Amniotic stem cell (primary cell): ENCODE measurements at places on chromosomes 2 and 18.

DNA sequence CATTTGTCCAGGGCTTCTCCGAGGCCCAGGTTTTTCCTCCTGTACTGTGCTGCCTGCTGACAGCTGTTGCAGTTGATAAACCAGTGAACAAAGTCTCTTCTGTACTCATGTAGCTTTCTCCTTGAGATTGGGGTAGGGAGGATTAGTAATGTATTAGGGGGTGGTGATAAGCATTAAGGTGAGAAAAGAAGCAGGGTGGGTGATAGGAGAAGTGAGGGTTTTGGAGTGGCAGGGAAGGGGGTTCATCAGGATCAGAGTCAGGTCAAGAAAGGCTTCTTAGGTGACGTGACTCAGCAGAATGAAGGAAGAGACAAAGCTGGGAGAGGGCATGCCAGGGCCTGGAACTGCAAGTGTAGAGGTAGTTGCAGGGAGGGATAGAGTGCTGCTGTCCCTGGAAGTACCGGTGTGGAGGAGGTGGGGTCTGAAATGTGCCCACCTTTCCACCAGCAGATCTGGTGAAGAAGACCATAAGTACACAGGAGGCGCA is 48.7 kb downstream of the PKP4 start:
- no peak for DNase-seq

DNA sequence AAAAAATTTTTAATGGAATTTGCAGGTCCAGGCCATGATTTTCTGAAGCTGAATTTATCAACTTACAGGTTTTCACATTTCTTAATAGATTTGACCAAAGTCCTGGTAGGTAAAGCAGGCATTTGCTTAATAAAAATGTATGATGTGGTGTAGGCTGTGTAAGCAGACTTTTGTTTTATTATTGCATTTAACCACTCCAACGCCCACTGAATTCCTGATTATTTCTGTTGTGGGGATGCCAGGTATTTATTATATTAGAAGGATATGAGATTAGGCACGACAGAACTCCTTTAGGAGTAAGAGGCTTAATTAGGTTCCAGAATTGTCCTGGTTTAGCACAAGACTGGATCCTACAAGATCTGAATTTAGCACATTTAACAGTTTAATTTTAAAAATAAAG is 111.1 kb downstream of the ADCYAP1 start:
- DNase-seq, result no peak

DNA sequence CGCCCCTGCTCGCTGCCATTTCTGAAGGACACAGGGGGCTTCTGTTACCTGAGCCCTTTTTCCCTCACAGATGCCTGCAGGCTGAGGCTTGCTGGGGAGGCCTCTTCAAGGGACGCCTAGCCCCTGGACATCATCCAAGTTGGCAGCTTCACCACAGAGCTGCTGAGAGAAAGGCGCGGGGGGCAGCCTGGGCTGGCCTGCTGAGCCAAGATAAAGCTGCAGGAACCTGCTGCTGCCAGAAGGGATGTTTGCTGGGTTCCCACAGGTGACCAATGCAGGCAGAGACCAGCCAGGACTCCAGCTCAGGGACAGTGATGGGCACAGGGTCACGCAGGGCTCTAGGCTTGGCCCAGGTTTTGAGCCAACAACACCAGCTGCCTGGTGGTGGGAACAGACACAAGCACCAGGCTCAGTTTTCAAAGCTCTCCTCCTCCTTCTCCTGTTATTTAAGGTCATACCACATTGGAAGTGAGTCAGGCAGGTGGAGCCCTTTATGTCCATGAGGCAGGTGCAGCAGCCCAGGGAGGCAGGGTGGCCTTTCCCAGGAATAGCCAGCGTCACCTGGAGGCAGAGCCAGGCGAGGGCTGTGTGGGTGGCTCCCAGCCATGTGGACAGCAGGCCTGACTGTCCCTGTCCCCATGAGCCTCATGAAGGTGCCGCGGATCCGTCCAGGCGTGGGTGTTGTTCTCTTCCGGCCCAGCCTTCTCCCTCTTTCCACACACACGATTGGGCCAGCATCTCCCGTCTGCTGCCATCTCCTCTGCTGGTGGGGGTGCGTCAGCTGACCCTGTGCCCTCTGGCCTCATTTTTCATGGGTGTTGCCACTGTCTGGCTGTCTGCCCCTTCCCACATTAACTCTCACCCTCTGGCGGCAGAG is 515.5 kb upstream of the MYT1L start:
- no peak for DNase-seq

- no peak for DNase-seq
Measured at GRCh38 chr2:239152239-239152915, 248.4 kb downstream of the HDAC4 start.

GRCh38 chr2:230601510-230601909 is 111.1 kb upstream of the CAB39 start:
- no peak for DNase-seq

DNA sequence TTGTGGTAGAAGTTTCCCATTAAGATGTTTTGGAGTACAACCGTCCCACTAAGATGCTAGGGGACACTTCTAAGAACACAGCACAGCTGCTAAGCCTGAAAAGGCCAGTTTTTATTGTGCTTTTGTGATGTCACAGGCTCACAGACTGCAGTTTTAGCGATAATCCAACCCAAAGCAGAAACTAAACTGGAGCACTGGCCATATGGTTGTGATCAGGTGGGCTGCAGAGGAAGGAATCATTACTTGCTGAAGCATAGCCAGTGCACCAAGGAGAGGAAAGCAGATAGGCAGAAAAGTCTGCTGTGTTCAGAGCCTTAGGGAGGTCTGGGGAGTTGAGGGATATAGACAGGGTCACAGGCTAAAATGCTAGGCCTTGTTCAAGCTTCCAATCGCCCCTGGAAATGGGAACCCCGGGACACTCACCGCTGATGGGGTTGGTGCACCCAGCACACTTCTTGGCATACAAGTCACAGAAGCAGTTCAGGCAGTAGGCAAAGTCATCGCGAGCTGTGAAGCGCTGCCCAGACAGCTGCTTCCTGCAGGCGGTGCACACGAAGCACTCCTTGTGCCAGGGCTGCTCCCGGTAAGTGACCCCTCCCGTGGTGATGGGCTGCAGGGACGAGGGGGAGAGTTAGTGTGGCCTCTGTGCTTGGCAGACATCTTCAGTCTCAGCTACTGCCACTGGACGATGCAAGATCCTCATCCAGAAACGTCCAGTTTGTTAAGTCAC is 25.7 kb downstream of the C2orf49 start:
- DNase-seq, result no peak

DNA sequence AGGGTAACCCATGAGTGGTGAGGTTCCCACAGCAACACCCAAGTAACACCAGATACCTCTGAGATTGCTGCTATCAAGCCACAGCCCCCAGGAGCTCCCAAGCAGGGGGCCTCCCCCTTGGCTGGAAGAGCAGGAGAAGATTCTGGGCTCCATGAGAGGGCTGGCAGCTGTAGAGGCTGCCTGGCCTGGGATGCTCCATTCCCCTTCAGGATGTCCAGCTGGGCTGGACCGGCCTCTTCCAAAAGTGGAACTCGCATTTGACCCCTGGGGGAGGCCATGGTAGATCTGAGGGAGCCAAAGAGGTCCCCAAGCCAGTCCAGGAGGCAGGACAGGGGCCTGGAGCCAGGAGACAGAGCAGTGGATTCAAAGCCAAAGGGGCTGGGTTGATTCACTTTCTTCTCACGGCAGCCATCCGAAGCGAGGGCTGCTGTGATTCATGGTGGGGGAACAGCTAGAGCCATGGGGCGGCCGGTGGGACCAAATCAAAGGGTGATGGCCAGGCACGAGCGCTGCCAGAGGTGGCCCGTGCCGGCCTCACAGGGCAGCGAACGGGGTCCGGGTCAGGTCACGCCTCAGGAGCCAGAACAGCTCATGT is 95.3 kb upstream of the ID2 start:
- no peak for DNase-seq

DNA sequence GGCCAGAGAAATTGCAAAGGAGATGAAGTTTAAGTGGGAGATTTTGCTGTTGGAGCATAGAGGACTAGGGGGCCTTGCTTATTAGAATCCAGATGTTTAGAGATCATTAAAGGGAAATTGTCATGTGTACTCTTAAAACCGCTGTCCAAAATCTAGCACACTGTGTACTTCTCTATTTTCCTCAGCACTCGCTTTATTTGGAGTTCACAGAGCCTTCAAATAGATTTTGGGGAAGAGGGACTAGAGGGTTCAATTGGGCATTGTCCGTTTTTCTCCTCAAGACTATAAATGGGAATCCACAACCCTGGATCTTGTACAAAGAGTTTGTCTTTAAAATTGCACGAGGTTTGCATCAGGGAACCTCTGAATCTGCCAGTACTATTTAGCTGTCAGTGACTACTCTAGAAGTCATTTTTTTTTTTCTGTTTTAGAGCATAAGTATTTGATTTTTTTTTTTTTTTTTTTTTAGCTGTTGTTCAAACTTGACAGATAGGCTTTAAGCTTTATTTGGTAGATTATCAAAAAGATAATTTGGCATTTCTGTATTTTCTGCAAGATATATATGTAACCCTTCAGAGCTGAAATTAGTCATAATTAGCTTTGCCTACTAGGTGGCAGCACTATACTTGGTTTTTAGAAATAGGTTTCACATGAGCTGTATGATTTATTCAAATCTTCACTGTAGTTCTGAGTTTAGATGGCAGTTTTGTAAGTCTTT is 14.2 kb downstream of the PMS1 start:
- DNase-seq, result peak; percentile 25

GRCh38 chr2:41936771-41937463 is 110.9 kb upstream of the PKDCC start:
- DNase-seq, result no peak

DNA sequence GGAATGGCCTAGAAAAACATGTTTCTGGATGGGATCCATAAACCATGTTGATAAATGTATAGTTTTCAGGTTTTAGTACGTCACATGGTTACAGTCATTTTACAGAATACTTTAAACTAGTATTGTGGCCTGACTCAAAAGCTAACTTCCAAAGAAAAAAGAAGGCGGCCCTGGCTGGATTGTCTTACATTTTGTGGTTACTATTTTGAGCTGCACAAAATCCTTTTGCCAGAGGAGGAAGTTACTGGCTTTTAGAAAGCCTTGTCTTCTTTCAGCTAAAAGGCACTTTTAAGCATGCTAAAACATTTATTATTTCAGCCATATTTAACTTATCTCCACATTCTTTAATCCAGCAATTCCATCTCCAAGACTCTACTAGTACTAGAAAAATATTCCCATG is 227.9 kb downstream of the CDH2 start:
- no peak for DNase-seq

GRCh38 chr18:7856733-7857132 is 289.6 kb downstream of the PTPRM start:
- no peak for DNase-seq

DNA sequence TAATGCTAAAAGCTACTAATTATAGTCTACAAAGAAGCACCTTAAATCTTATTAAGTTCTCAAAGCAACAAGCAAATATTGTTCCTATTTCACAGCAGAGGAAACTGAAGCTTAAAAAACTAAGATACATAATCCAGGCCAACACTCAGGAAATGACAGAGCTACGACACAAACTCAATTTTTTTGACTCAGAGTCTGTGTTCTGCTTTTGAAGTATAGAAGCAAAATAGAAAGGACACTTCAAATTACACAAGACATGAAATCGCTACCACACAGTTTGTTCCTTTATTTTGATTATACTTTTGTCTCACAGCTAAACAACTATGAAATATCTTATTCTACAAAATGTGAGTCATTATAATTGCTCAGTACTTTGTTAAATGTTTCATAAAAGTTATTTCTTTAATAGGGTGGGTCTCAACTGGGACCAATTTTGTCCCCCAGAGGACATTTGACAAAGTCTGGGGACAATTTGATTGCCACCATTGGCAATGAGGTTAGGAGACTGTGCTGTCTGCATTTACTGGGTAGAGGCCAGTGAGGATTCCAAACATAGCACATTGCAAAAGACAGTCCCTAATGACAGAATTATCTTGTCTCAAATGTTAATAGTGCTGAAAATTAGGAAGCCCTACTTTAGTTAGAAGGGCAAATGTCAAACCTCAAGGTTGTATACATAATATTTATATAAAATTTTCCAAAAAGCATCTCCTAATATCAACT is 101.5 kb upstream of the GRB14 start:
- no peak for DNase-seq

DNA sequence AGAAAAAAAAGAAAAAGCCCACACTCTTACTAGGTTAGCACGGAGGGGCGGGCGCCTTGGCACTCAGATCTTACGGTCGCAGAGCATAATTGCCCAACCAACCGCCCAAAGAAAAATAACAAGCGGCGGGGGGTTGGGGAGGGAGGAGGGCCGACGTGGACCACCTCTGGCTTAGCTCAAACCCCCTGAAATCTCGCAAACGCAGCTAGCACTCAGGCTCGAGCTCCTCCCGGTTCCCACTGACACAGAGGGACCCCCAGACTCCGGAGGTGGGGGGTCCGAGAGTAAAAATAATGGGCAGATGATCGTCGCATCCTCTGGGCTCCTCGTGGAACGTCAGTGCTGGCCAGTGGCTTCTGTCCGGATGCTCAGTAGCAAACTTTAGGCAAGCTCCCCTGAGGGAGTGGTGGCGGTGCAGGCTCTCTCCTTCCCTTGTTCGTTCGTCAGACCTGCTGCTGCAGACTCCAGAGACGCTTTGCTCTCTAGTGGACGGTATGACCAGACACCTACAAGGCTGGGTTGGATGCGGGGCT is 12.0 kb downstream of the CATIP start:
- DNase-seq, result no peak

- DNase-seq, result no peak
Measured at GRCh38 chr2:159200498-159200897, 86.0 kb downstream of the WDSUB1 start.

DNA sequence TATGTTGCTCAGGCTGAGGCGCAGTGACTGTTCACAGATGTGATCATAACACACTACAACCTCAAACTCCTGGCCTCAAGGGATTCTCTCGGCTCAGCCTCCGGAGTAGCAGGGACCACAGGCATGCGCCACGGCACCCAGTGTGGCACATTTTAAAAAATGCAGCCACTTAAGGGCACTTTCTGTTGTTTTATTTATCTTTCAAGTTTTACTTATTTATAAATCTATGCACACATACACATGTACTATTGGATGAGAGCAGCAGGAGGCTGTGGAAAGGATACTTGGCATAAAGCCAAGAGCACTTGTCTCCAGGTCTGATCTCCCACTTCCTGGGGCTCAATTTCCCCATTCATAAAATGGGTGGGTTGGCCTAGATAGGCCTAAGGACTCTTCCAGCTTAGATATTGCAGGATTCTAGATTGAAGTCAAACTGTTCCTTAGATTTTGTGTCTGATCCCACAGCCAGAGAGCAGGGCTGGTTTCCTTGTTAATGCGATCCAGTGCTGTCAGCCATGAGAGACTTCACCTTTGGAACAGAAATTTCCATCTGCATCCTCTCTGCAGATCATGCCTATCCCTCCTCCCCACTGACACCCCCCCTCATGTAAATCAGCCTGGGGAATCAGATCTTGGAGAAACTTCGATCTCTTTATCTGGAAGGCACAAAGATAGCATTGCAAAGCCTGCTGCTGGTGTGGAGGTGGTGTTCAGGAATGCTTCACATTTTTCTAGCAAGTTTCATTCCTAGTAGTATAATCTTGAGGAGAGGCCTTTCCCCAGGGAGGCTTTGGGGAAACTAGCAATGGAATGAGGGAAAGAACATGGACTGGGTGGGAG is 24.7 kb downstream of the PCBP1 start:
- DNase-seq, result no peak

- DNase-seq, result no peak
Measured at GRCh38 chr2:4020153-4020552, 316.8 kb downstream of the DCDC2C start.
